ENCODE measurements at places on chromosomes 12 and 14.

GRCh38 chr12:124698211-124698997 lies 131.0 kb upstream of the NCOR2 start:
- no peak for ATAC-seq

DNA sequence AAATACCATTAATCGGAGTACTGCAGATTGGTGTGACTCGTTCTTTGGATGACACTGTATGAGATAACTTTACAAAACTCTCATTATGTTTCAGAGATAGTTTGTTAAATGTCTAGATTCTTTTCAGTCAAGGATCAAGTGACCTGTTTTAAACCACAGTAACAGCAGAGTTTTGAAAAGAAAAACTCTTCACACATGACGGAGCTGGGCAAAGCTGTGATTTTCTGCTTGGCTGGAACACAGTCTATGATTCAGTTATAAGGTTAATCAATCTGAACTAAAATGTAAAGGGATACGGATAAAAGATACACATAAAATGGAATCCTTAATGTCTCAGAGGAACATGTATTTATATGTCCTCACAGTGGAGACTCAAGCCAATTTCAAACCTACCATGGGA lies 573.2 kb downstream of the PRKD1 start:
- ATAC-seq, result no peak

GRCh38 chr14:22753586-22753985 lies 12.9 kb upstream of the OXA1L start:
- ATAC-seq, result no peak

DNA sequence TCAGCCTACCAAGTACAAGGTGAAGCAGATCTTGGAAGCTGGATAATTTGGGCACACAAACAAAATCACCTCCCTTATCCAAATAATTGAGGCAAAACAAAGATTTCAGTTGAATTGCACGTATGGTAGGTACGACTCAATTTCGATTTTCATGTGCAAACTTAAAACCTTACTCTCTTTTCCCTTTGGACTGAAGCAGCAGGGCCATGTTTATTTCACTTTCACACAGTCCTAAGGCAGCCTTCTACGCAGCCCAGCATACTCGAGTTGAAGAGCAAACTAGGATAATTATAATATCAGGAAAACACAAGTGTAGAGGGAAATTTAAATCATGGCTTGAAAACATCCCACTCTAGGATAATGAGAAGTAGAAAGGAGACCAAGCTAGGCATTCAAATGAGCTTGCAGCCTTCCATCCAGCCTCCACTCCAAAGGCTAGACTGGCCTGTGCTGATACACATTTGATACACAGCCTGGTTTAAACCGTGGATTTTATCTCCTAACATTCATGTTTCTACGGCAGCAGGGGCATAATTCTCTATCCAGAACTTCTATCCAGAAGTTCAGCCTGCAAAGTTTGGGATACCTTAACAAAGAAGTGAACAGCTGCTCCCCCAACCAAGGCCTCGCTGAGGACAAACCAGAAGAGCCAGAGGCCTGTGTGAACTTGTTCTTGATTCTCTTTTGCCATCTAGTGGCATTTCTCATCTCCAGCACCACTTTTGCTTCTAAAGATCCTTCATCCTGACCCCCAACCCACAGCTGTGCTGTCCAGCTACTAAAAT lies 2.4 kb upstream of the RNASE7 start:
- ATAC-seq, result peak; percentile 88

GRCh38 chr14:42322531-42323284 lies 716.0 kb downstream of the LRFN5 start:
- no peak for ATAC-seq

GRCh38 chr14:102584871-102585869 lies 7.3 kb upstream of the RCOR1 start:
- ATAC-seq, result peak; percentile 79

DNA sequence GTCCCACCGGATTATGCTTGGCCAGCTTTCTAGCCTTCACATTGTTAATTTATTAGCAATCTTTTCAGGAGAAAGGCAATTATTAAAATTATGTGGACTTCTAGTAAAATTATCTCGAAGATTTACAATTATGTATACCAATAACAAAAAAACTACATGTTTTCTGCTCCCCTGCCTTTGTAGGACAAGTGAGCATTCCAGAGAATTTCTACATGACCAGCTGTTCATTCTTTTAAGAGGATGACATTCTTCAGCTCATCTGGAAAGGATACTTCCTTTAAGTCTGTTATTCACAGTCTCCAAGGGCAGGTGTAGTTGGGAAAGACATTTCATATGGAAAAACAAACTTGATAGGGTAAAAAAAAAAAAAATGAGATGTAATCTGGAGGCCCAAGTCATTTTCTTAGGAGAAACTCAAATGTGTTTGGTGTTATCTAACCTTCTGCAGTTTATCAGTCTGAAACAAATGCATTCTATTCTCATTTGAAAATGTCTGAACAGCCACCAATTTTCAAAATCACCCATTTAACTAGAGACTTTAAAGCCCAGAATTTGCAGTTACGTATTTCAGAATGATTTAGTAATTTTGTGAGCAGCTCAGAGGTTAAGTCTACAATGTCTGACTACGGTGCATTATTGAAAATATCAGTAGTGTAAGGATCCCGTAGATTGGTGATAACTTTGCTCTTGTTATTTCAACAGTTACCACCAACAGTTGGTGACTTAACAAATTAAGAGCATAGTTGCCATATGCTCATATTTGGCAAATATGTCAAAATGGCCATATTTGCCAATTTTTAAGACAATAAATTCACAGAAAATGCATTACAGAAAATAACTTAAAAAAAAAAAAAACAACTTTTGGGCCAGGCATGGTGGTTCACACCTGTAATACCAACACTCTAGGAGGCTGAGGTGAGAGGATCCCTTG lies 1.8 kb upstream of the PHLDA1 start:
- ATAC-seq, result no peak

GRCh38 chr14:75422169-75422568 lies 5.7 kb upstream of the JDP2 start:
- ATAC-seq, result peak; percentile 93

GRCh38 chr12:106108185-106108835 lies 30.4 kb downstream of the NUAK1 start:
- ATAC-seq, result peak; percentile 80

DNA sequence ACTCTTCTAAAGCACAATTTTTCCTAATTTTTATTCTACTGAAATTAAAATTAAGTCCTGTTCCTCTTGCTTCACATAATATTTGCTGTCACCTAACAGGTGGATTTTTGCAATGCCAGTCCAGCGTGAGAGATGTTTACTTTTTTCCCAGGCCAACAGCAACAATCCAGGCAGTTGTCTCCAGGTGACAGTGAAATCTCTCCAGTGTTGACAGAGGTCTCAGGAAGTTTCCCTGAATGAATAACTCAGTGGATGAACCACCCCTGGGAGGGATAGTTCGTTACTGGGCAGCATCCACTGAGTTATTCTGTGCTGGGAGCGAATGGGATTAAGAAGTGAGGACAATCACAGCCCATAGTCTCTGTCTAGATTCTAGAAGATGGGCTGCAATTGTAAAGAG lies 7.1 kb upstream of the NT5DC3 start:
- ATAC-seq, result peak; percentile 19

GRCh38 chr12:13293096-13293495 lies 96.6 kb downstream of the EMP1 start:
- ATAC-seq, result no peak

DNA sequence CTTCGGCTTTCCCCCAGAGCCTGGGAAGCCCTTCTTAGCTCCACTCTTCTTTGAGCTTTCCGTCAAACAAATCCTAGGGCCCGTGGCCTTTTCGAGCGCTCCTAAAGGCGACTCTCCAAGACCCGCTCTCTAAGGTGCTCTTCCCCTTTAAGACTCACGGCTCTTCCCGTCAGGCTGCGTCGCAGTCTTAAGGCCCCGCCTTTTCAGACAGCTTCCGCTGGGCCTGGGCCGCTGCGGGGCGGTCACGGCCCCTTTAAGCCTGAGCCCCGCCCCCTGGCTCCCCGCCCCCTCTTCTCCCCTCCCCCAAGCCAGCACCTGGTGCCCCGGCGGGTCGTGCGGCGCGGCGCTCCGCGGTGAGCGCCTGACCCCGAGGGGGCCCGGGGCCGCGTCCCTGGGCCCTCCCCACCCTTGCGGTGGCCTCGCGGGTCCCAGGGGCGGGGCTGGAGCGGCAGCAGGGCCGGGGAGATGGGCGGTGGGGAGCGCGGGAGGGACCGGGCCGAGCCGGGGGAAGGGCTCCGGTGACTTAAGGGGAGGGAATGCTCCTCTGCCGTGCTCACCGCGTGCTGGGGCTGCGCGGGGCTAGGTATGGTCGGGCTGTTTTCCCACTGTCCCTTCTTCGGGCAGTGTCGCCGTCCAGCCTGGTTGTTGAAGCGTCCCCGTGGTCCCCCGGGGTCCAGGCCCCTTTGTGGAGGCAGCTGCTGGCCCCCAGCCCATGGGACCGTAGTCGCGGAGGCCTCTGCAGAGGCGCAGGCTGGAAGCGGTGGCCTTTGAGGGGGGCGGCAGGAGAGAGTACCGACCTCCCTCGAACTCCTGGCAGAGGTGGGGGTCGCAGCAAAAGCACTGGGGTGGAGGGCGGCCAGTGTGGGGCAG lies at the start of gene PEX5:
PEX5 (plus strand) TSS at position 289 of the 870 bp plus-strand sequence. CDS start 692 bp downstream, outside the sequence.
- peak; percentile 88 for ATAC-seq

DNA sequence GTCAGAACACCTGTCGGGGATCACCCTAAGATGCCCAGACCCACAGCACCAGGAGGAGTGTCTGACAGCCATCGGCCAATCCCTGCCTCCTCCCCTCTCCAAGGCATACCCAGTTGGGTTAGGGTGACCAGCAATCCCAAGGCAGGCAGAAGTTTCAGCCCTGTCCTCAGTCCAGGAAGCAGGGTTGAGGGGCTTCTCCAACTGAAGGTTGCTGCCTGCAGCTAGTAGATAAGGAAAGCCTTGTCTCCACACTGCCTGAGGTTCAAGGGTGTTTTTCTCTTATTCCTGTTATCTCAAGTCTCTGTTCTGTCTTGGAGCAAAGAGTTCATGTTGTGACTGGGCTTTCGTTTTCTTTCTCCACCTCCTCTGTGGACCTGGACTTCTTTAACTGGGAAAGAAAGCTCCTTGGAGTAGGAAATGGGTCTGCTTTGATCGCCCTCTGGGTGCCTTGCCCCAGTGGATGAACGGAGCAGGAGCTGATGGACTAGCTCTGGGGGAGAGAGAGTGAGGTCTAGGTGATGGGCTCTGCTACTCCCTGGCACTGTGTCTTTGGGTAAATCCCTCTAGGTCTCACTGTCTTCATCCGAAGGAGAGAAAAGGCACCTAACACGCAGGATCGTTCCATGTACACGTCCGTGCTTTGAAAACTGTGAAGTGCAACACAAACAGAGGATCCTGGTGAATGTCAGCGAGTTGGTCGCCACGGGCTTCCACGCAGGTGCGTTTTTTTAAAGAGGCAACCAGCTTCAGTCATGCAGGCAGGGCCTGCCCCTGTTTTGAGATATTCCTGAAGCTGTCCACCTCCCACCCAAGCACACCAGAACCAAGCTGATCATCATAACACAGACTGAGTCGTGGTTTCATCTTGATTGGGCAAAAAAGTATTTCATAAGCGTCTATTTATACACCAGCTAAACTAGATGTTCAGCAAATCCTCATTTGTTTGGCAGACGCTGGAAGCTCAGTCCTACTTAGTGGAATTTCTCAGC lies 52.5 kb upstream of the FOXN3 start:
- no peak for ATAC-seq

DNA sequence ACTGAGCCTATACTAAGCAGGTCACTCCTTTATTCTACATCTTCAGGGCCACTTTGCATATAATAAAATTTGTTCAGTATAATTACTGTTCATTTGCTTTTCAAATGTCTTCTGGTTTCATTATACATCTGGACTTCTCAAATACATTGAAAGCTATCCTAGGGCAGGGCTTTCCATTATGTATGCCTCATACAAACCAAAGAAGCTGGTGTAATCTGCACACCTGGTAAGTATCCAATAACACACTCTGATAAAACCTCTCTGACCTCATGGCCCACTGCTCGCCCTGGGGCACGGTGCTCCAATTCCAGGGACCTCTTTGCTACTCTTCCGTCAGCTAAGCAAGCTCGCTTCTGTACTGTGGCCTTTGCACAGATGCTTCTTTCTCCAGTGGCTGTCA lies 21.9 kb upstream of the ISM2 start:
- no peak for ATAC-seq

GRCh38 chr14:24053548-24054323 lies 1.9 kb downstream of the CARMIL3 start:
- no peak for ATAC-seq

GRCh38 chr12:65902500-65902899 lies 78.2 kb downstream of the HMGA2 start:
- no peak for ATAC-seq
